ENCODE measurements at places on chromosomes 5 and 9.

DNA sequence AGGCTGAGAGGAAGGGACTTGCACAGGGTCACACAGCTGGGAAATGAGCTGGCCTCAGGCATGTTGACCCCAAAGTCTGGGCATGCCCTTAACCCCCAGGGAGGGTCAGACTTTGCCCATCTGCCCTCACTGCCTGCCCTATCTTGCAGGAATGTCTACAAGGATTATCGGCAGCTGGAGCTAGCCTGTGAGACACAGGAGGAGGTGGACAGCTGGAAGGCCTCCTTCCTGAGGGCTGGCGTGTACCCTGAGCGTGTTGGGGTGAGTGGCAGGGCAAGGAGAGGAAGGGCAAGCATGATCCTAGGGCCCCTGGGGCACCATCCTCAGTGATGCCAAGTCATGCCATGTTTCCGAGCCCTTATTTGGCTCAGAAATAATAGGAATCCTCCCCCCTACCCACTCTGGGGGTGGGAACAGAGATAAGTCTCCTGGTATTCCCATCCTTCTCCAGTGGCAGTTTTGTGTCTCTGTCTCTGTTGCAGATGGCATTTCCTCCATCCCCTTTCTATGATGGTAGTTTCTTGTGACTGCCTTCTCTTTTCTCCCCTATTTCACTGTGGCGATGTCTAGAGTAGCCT lies 28.5 kb downstream of the GOLGA2 start:
- peak; percentile 23 for DNase-seq

GRCh38 chr5:138946831-138947560 lies 71.9 kb upstream of the LRRTM2 start:
- DNase-seq: no peak

DNA sequence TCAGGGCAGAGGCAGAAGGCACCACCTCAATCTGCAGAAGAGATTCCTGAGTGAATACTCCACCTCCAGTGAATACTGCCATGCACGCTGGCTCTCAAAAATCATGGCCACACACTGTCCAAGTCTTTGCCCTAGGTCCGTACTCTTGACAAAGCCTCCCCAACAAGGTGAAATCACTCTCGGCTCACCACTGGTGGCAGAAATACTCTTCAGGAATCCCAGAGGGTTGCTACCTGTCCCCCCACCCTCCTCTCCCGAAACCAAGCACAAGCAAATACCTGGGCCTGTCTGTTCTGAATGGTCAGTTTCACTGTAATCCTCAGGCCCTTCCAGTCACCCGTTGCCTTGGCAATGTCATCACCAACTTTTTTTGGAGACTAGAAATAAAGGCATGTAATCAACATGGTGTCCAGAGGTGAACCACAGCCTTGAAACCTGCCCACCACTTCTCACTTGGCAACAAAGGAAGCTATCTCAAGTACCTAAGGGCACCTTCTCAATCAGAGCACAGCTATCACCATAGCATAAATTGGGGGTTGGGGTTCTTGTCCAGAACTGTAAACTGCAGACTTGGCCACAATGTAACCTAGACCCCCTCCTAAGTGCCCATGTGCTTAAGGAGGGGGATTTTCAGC lies 1.8 kb downstream of the RPL12 start:
- no peak for DNase-seq

GRCh38 chr5:171954721-171955120 lies 51.7 kb downstream of the FBXW11 start:
- no peak for DNase-seq

GRCh38 chr5:73378765-73379164 lies 69.8 kb downstream of the FOXD1 start:
- DNase-seq: no peak

DNA sequence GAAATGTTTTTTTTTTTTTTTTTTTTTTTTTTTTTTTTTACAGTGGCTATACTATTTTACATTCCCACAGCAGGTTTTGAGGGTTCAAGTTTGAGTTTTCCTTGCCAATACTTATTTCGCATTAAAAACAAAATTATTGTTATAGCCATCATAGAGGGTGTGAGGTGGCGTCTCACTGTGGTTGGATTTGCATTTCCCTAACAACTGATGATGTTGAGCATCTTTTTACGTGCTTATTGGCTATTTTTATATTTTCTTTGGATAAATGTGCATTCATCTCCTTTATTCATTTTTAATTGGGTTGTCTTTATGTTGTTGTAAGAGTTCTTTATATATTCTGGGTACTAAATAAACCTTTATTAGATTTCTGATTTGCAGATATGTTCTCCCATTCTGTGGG lies 18.9 kb upstream of the UBLCP1 start:
- no peak for DNase-seq

- DNase-seq: no peak
Measured at GRCh38 chr5:12865529-12865928, 961.3 kb upstream of the CTNND2 start.

GRCh38 chr9:114287763-114288192 lies 35.1 kb upstream of the ORM1 start:
- no peak for DNase-seq

GRCh38 chr5:56610093-56610698 lies 205.2 kb upstream of the MAP3K1 start:
- no peak for DNase-seq

DNA sequence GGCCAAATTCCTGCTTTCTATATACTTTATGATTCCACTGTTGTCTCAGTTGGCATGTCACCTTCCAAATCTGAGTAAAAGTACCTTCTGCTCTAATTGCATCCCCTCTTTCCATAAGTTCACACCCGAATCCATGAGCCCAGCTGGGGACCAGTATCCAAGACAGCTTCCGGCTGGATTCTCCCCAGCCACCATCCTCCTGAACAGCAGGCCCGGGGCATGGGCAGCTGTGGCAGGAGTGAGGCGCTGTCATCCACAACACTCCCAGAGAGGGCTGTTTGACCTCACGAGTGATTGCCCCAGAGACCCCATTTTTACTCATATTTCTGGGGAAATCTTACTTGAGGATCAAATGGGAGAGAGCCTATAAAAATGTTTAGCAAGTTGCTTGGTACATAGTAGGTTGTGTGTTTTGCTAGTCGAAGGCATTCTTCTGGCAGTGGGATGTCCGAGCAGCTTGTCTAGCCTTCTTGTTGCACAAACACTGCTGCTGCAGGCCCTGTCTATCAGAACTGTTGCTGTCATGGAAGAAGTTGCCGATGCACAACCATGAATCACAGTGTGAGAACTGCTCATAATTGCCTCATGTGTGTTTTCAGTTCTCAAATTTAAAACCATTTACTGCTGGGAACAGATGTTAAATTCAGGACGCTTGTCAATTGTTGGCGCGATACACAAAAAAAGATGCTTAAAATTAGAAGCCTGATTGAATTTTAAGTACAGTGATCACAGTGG lies 93.8 kb downstream of the HSPA4 start:
- no peak for DNase-seq

- no peak for DNase-seq
Measured at GRCh38 chr5:6961837-6962635, 248.8 kb downstream of the TENT4A start.

- no peak for DNase-seq
Measured at GRCh38 chr9:119509291-119509905, 140.2 kb upstream of the BRINP1 start.

GRCh38 chr5:31186672-31187267 lies 6.7 kb upstream of the CDH6 start:
- DNase-seq: no peak

DNA sequence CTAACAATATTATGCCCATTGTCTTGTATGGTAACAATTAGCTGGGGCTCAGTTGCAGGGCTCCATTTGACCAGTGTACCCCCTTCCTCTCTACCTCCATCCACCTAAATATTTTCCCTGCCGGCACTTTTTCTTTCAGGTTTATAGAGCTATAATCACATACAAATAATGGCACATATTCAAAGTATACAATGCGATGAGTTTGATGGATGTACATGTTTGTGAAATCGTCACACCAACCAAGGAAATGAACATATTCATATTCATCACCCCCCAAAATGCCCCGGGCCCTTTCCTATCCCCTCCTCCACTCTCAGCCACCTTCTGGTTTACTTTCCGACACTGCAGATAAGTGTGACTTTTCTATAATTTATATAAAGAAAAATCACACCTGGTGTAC lies 351.5 kb downstream of the GADD45G start:
- no peak for DNase-seq

GRCh38 chr5:109656829-109657228 lies 32.9 kb upstream of the MAN2A1 start:
- DNase-seq: peak; percentile 79

- DNase-seq: no peak
Measured at GRCh38 chr5:69212022-69212421, 22.6 kb downstream of the CENPH start.

DNA sequence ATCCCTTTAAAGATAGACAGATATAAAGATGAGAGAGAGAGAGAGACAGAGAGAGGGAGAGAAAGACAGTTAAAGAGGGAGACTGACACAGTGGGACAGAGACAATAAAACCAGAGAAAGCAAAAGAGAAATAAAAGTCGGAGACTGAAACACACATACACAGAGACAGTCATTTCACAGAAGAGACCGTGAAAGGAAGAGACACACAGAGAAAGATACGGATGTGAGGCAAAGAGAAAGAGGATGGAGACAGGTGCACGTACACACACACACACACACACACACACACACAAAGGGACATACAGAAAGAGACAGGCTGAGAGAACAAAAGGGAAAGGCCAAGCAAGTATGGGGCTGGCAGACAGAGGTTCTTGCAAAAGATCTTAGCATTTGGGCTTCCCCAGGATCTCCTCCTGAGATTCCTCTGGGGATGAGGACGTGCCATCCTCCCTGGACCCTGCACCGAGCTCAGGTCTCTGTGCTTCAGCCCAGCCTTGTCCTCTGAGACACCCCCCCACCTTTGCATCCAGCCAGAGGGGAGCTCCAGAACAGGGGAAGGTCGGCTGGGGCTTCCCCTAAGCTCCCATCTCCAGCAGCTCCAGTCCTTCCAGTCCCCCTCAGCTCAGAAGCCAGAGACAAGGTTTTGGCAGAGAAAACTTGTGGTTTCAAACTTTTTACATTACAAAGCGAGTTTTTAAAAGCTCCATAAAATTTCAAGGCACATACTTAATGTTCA lies 318.4 kb upstream of the PANK3 start:
- no peak for DNase-seq

DNA sequence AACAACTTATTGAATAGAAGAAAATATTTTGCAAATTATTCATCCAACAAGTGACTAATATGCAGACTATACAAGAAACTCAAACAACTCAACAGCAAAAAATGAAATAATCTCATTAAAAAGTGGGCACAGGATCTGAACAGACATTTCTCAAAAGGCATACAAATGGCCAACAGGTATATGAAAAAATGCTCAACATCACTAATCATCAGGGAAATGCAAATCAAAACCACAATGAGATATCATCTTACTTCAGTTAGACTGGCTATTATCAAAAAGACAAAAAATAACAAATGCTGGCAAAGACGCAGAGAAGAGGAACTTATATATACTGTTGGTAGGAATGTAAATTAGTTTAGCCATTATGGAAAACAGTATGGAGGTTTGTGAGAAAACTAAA lies 1.8 kb upstream of the AMACR start:
- no peak for DNase-seq

GRCh38 chr5:69224520-69224919 lies 10.2 kb upstream of the CDK7 start:
- no peak for DNase-seq

- DNase-seq: peak; percentile 91
Measured at GRCh38 chr9:134546246-134546731, 95.3 kb upstream of the COL5A1 start.

GRCh38 chr9:104238668-104239067 lies 144.6 kb downstream of the SMC2 start:
- no peak for DNase-seq
